ENCODE measurements at places on chromosomes 5 and 9.

DNA sequence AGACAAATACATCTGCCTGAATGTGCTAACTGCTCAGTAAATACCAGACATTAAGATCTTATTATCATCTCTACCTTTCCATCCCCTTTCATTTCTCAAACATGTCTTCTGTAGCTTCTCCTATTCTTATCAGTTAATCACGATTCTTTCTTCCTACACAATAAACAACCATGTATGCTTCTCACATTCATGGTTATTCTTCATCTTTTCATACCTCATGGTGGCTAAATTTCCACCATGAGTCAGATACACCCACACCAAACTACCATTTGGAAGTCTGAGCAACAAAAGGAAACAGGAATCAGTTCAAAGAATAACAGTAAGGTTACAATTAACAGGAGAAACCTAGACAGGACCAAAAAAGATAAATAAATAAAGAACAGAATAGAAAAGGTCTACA lies 7.7 kb downstream of the ZNF622 start:
- DNase-seq, result no peak

DNA sequence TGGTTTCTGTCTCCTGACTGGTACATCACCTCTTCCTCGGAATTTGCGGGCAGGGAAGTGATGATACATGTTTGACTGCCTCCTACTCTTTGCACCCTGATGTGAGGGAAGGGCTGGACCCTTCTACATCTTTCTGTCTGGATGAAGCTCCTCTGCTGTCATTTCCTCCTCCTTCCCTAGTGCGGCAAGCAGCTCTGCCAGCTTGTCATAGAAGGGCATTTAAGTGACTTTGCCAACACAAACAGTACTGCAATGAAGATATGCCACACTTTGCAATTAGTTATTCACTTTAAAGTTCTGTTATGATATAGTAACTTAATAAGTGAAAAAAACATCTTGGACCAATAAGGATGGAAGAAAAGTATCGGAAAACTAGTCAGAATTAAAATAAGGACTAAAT lies 48.5 kb upstream of the ABL1 start:
- no peak for DNase-seq

GRCh38 chr9:137341227-137341626 lies 39.2 kb upstream of the NRARP start:
- DNase-seq, result no peak

GRCh38 chr5:123610665-123611405 lies 98.9 kb downstream of the CSNK1G3 start:
- DNase-seq, result peak; percentile 54

GRCh38 chr5:179276838-179277395 lies 68.3 kb downstream of the ADAMTS2 start:
- DNase-seq, result no peak

DNA sequence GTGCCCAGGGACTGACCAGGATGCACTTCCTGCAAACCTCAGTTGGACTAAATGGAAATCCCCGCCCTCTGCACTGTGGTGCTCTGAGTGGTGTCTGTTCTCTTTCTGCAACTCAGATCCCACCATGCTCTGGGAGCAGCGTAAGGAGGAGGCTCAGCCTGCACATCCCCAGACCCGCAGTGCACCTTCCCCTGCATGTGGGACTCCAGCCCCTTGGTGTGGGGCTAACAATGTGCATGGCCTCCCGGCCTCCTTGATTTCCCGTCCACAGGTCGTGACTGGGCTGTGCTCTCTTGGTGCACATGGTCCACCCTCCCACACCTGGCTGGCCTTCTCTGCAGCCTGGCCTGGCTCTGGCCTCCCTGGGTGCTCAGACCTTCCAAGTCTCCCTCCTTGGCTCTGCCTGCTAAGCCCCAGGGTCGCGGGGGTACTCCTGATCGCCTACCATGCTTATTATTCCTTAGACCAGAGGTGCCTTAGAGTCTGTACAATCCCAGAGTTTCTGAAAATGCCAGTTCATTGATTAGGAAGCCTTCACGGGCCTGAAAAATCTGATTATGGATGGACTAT lies 397.5 kb downstream of the IRX2 start:
- DNase-seq, result no peak

GRCh38 chr5:14342306-14342705 lies 199.2 kb downstream of the TRIO start:
- DNase-seq, result no peak

DNA sequence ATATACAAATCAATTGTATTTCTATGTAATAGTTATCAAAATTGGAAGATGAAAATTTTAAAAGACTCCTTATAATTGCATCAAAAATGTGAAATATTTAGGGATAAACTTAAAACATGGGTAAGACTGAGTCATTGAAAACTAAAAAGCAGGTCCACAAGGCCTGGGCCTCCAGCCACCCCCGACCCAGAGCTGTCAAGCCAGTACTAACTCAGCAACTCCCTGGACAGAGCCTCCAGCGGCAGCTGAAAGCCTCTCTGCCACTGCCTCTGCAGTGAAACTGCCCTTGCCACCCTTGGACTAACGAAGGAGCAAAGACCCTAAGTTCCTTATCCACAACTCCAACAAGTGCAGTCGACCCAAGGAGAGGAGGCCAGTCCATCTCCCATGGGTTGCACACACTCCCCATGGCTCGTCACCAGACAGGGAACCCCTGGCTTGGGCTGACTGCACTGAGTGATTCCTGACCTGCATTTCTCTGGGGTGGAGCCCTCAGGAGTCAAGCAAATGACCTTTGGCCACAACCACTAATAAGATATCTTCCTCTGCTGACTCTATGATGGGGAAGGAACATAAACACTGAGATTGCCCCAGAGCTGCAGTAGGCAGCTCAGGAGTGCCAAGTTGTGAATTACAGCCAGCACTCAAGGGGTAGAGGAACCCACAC lies 20.5 kb downstream of the PTGER4 start:
- no peak for DNase-seq

DNA sequence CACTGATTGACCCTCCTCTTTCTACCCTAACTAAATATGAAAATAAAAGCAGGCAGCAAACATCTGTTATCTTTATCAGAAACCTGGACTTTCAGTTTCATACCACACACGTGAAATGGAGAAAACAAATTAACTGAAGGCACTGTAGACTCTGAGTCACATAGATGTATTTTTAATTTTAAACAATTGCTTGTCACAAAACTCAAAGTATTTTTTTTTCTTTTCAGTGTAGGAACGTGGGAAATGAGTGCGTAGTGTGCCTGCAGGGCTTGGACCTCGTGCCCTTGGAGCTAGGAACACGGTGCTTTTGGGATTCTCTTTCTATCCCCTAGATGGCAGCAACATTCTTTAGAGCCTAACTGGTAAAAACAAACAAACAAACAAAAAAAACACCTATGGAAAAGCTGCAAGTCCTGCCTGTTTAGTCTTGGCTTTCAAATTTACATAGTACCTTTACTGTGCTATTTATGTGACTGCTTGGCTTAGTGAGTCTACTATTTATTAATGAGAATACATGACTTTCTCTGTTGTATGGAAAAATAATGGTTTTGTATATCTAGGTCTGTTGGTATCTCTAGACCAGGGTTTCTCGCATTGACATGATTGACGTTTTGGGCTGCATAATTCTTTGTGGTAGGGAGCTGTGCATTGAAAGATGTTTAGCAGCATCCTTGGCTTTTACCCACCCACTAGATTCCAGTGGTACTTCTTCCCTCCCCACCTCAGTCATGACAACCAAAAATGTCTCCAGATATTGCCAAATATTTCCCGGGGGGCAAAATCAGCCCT lies 16.8 kb upstream of the ACTBL2 start:
- DNase-seq, result peak; percentile 62

DNA sequence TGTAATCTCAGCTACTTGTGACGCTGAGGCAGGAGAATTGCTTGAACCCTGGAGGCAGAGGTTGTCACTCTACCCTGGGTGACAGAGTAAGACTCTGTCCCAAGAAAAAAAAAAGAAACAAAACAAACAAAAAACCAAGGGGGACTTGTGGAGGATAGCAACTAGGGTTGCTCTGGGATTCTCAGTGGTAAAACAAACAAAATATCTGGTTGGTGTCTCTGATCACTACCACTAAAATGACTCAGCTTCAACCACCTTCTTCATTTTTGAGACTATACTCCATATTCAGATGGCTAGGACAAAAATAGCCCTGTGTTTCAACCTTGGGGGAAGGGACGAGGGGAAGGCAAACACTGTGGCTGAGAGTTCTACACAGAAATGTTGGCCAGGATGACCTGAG lies 110.3 kb downstream of the ARRDC3 start:
- no peak for DNase-seq

DNA sequence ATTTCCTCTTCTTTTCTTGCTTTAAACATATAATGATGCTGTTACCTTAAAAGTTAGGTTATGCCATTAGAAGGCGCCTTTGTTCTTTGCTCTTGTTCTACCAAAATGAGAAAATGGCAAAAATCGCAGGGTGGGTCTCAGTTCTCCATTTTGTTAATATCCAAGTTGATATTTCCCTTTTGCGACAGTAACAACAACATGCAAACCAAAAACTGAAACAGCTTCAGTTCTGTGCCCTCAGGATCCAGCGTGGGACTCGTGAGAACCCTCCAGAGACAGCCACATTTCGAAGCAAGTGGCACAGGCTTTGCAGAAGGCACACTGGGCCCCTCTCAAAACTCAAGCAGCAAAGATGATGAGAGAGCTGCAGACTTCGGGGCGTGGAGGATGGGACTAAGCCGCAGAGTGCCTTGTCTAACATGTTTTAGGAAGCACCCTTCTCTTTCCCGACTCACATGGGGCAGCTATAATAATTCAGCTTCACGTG lies 33.0 kb upstream of the LCP2 start:
- DNase-seq, result no peak

DNA sequence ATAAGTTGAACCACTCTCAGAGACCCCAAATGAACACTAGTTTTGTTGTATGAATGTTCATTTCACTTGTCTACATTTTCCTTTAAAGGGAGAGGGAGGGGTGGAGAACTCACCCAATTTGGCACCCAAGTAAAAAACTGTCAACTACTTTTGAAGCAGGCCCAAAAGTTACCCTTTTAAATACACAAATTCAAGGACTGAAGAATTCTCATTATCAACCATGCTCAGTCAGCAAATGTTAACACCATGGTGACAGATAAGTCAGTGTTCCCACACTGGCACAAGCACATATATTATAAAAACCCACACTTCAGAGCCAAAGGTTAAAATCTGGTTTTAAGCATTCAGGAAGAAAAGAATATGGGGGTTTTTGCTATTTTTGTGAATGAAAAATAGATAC lies 31.6 kb downstream of the CSNK1A1 start:
- no peak for DNase-seq

GRCh38 chr9:119412399-119412798 lies 43.2 kb upstream of the BRINP1 start:
- no peak for DNase-seq

DNA sequence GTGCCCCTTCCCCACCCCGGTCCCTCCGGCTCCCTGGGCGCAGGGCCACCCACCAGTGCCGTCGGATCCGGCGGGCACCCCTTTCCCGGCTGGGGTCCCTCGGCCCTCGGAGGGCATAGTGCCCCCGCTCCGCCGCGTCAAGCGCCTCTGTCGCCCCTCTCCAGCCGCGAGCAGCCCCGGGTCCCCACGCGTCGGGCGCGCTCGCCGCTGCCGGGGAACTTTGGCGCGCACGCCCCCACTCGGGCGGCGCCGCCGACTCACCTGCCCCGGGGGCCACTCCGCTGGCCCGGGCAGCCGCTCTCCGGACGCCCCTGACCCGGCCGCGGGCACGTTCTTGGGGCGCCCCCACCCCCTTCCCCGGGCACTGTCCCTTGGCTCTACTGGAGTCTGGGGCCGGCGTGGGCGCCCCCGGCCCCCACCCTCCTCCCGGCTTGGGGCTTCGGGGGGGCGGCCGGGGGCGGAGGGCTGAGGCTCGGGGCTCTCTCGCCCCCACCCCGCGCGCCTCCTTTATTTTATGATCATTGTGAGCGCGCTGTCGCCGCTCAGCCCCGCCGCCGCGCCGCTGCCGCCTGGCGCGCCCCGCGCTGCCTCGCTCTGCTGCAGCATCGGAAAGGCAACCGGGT lies 1.1 kb upstream of the FAM78A start:
- DNase-seq, result no peak

DNA sequence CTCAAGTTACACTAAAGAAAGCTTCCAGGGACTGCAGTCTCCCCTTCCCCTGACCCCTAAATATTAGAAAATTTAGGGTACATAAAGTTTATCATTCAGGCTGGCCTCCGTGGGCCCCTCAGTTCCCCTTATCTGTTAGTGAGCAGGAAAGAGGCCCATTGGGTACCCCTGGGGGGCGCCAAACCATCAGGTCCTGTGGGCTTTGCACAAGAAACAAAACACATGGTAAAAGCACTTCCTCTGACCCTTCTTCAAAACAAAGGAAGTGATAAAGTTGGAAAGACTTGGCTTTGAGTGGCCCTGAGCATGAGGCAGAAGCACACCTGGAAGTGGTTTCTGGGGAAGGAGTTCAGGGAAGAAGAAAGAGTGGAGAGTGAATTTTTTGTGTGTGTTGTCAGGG lies 213.0 kb downstream of the SMARCA2 start:
- DNase-seq, result no peak

- no peak for DNase-seq
These were observed 212.2 kb downstream of the SMARCA2 start for GRCh38 chr9:2227144-2227867.

DNA sequence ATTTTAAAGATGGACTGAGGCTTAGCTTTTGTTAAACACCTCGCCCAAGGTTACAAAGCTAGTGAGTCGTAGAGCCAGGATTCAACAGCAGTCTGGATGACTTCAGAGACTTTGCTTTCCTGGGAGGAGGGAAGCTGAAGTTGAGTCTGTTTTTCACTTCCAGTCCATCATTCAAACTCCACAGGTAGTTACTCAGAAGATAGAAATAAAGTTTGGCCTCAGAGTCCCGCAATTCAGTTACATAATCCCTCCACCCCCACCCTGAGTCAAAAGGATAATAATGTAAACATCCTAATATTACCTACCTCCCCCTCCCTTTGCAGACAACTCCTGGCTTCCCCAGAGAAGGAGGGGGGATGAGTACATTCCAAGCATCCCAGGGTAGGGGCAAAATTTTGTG lies 8.1 kb downstream of the HBEGF start:
- no peak for DNase-seq

GRCh38 chr5:38758774-38759600 lies 86.8 kb upstream of the OSMR start:
- no peak for DNase-seq

- DNase-seq, result no peak
These were observed 155.2 kb upstream of the SPRY4 start for GRCh38 chr5:142479854-142480519.

GRCh38 chr5:98504505-98504904 lies 269.0 kb upstream of the RGMB start:
- DNase-seq, result no peak

Data from HCT116 (cell line).